ENCODE measurements at places on chromosomes 1 and 21. TPM values are rescaled to one million over a fixed set of nuclear protein-coding genes. Genes with fewer than 3 reads are reported as not detected.

PROX1 gene
- total RNA-seq = 0.31 TPM

C1orf105 gene
- total RNA-seq = not detected

HYI gene
- total RNA-seq = 93.4 TPM

GRCh38 chr1:168161459-168161858 lies 17.3 kb upstream of the TIPRL start:
- no peak for DNase-seq

DNA sequence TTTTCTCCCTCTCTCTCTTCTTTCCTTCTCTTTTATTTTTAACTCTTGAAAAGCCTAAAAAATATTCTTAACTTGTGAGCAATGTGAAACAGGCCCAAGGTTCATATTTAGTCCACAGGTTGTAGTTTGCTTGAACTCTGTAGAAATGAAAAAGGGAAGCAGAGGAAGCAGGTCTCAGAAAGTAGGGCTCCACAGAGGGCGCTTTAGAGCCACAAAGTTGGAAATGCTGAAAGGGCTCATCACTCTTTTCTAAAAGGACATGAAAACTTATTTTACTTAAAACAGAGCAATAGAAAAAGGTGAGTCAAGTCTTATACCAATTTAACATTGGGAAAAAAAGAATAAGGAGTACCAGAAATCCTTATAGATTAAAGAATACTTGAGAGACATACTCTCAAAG lies 247.0 kb downstream of the USP25 start:
- DNase-seq = no peak

DNA sequence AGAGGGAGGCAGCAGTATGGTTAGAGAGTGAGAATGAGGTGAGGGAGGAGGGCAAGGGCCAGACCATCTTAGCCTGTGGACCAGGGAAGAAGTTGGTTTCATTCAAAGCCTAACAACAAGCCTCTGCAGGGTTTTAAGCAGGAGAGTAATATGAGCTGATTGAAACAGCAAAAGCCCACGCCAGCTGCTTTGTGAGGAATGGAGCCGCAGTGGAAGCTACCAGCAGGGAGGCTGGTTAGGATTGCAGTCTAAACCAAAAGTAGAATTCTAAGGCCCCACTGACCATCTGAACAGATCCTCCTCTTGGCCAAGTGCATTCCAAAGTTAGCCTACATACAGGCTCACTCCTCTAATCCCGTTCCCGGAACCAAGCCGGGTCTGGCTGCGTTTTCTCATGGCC lies 44.8 kb downstream of the OLFML3 start:
- DNase-seq = no peak
